ENCODE measurements at places on chromosomes 6 and 20.

- DNase-seq = no peak
These were observed 115.5 kb downstream of the CDK19 start for GRCh38 chr6:110699780-110700179.

GRCh38 chr6:1606780-1607515, 2.8 kb upstream of the FOXC1 start:
- no peak for DNase-seq

- DNase-seq = no peak
These were observed 31.8 kb upstream of the DLGAP4 start for GRCh38 chr20:36274181-36274841.

GRCh38 chr6:91720324-91720723, 1133.5 kb upstream of the MAP3K7 start:
- DNase-seq = no peak

DNA sequence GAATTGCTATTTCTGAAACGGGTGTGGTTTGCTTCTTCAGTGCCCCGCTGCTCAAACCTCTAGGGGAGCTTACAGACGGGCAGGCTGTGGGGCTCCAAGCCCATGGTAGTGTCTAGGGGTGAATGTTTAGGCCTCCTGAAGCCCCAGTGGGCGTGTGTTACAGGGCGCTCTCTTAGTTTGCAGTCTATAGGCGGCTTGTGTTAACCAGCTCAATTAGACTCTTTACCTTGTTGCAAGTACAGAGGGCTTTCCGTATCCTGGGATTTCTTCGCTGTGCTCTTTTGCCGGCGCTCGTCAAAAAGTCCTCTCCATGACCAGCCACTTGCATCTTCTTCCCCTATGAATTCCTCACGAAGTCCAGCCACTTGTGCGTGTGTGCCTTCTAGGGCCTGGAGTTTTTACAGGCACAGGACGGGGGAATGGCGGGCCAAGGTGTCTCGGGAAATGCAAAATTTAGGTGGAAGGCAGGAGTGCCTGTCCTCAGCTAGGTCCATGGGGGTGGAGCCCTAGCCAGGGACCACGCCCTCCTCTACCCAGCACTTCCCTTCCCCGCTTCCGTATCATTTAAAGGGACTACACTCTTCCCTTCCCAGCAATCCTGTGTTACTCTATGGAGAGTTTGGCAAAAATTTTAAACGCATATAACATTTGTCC, 94.5 kb downstream of the HTR1B start:
- no peak for DNase-seq

Data from mesenteric fat pad (tissue), 1 donor.